GM23338 (cell line): ENCODE measurements at places on chromosomes 12 and 14.

GRCh38 chr12:106866426-106867080, 89.2 kb upstream of the TMEM263 start:
- DNase-seq: no peak

DNA sequence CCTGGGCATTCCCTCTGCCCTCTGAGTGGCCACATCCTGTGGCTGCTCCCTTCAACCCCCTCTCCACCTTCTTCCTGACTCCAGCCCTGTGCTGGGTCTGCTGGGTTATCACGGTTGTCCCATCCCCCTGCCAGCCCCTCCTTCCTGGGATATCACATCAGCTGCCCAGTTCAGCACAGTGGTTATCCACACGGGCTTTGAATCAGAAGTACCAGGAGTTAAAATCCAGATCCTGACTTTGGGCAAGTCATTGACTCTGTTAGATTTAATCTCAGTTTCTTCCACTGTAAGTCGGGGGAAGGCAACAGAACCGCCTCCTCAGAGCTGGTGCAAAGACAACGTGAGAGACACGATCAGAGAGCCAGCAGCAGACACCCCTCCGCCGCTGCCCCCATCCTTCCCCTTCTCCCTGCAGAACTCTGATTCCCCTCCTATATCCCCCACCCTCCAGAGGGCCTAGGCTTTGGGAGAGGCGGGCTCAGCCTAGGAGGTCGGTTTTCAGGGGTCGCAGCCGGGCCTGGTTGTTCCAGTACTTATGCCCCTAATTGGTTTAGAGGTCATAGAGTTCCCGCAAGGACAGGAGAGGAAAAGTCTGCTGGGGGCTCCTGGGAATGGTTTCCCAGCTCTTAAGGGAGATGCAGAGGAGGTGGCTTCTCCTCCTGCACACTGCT, 42.5 kb downstream of the PRIMA1 start:
- no peak for DNase-seq

DNA sequence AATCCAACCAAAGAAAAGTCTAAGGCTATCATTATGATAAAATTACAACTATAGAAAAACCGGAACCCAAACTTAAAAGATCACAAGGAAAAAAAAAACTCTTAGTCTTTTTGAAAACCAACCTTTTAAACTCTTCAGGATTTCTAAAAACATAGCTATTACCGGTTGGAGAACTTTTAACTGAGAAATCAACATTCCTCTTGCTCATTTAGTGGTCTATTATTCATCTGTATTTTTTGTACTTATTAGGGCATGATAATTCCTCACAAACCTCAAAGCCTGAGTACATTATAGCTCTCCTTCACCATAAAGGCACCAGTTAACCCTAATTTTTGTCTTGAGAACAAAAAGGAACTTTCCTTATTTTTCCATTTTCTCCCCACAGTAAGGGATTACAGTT, 10.4 kb downstream of the LUM start:
- no peak for DNase-seq

DNA sequence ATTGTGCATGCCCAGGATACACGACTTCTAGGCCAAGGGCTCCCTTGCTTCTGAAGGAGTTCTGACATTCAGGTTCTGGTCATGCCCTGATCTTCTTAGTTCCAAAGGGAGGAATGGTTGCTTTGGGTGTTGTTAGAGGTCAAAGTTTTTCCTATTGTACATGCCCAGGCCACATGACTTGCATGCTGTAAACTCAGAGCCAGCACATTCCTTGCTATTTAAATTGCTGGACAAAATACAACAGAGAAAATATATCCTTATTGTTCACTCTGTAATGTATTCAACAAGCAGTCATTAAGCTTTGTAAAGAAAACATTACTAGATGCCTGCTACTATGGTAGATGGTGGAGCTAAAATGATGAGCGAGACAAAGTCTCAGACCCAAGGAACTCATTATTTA, 71.2 kb upstream of the COCH start:
- no peak for DNase-seq

GRCh38 chr12:41941079-41941478, 203.6 kb downstream of the GXYLT1 start:
- DNase-seq: no peak

- DNase-seq: no peak
Observed at GRCh38 chr14:73188501-73188911, 48.8 kb upstream of the PAPLN start.
